ENCODE measurements at places on chromosomes 6 and 20.

GRCh38 chr6:52707963-52708680 lies 37.2 kb downstream of the TMEM14A start:
- no peak for DNase-seq

- DNase-seq, result no peak
Observed at GRCh38 chr6:34476447-34476846, 10.6 kb downstream of the PACSIN1 start.

GRCh38 chr6:144315981-144316861 lies 31.1 kb downstream of the UTRN start:
- no peak for DNase-seq

GRCh38 chr6:154427446-154427845 lies 70.8 kb upstream of the IPCEF1 start:
- DNase-seq, result no peak

DNA sequence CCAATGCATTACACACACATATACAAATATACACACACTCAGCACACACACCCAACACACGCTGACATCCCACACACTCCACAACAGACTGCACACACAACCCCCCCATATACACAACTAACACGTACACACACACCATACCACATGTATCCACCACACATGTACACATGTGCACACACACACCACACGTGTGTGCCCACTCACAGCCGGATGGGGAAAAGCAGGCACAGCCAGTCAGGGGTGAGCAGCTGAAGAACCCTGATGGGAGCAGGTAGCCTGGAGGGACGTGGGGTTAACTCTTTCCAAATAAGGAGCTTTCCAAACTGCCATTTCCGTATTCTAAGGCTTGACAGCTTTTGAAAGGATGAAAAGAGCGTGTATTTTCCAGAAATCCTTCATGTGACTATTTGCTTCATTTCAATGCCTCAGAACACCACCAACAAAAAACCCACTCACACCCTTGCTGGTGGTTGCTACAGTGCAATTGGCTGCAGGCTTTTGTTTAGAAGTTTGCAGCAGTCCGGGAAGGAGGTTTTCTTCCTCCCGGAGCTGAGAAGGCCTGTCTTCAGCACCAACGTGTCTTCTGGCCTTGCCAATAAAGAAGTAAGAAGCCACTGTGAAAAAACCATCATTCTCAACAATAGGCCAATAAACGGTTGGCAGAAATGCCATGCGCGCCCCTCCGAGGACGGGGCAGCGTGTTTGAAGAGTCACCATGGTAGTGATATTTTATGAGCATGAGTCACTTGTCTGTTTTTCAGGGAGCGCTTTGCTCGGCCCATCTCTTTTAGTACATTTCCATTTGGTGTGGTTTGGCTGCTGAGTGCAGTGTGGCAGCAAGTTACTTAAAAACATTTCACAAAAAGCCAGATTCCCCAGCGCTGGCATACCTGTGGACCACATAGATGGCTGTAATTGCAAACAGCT lies 131.3 kb upstream of the GMDS start:
- DNase-seq, result no peak

DNA sequence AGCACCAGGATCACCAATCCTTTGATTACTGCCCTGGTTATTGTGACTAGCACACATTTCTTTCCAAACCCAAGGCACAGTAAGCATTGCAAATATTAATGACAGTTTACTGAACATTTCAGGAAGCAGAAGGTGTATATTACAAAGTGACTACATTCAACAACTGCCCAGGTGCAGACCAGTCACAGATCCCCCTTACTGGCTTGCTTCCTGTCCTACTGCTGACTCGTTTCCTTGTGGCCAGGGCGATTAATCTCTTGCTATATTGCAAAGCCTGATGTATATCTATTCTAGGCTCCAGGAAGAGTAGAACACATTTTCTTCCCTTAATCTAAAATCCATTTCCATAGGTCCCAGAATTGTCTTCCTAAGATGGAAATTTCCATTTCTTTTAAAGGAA lies 77.2 kb upstream of the EPHA7 start:
- no peak for DNase-seq

- no peak for DNase-seq
Observed at GRCh38 chr6:40844246-40844645, 194.8 kb downstream of the UNC5CL start.

DNA sequence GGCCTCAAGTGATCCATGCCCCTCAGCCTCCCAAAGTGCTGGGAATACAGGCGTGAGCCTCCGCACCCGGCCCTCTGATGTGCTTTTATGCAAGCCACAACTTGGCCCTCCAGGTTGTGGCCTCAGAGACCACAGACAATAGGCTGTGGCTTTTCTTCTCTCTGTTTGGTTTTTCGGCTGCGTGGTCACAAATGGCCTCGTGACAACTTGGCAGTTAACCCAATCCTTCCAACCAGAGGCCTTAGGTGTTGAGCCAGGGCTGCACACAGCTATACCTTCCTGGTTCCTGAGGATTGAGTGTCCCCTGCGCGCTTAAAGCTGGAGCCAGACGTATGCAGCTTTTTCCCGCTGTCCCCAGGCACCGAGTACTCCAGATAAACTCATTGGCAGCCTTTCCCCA lies 6.3 kb upstream of the TGM3 start:
- DNase-seq, result no peak

GRCh38 chr6:150877928-150878327 lies 12.4 kb downstream of the MTHFD1L start:
- no peak for DNase-seq

GRCh38 chr6:109678240-109678639 lies 12.8 kb downstream of the AK9 start:
- DNase-seq, result no peak

DNA sequence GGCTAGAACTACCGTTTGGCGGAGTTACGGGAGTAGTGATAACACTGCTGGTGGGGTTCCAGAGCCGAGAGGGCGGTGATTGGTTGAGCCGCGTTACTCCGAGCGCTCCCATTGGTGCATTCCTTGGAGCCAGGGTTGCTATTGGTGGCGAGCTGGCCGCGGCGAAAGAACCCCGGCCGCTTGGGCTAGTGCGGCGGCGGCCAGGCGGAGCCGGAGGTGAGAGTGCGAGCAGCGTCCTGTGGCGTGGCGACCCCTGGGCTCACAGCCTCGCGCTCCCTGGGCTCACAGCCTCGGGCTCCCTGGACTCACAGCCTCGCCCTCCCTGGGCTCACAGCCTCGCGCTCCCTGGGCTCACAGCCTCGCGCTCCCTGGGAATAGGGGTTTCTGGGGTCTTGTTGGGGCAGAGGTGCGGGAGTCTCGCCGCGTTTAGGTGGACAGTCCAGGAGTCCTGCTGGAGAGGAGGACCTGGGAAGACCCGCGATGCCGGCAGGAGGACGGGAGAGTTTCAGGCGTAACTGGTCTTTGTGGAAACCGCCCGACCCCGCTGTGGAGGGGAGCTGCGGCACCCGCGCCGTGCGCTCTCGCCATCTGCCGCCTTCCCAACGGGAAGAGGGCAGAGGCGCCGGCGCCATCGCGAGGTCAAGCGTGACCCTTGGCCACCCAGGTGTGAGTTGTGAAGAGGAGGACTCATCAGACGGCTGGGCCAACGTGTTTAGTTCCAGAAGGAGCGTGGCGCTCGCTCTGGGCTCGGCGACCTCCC lies 12.2 kb downstream of the PRDM13 start:
- no peak for DNase-seq

DNA sequence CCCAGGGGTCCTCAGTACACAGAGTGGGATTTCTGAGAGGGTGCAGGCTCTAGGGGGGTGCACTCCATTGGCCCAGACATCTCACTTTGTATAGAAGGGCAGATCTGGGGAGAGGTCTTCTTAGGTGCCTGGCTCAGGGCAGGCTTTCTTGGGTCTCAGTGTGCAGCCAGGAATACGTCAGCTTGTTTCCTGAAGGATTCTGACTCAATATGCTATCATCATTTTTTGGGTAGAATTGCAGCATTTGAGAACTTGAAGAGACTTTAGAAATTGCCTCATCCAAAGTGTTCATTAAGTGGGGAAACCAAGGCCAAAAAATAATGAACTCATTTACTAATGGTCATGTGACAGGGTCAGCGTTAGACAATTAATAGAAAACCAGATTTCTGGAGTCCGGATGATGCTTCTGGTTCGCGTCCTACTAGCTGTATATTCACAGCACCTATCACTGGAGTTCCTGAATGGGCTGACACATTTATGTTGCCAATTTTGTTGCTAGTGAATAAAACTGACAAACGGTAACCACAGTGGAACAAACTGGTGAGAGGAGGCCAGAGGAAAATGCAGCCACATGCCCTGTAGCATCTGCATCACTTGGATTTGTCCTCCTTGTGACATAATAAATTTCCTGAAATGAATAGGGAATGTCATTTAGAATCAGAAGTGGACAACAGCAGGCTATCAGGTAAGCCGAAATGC lies 238.9 kb downstream of the TBC1D7 start:
- DNase-seq, result no peak

DNA sequence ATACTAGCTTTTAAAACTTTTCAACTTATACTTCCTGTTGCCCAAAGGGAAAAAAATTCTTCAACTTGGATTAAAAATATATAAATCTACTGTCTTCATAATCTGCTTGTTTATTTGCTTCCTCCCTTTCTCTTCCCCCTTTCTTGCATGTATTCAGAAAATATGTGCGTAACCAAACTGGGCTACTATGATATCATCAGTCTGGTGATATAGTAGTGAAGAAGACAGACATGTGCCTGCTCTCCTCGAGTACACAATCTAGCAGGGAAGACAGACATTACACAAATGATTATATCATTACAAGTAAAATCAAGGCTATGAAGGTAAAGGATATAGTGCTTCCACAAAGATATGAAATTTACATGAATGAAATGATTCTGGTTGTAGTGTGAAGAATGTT lies 31.0 kb downstream of the IBTK start:
- DNase-seq, result no peak

DNA sequence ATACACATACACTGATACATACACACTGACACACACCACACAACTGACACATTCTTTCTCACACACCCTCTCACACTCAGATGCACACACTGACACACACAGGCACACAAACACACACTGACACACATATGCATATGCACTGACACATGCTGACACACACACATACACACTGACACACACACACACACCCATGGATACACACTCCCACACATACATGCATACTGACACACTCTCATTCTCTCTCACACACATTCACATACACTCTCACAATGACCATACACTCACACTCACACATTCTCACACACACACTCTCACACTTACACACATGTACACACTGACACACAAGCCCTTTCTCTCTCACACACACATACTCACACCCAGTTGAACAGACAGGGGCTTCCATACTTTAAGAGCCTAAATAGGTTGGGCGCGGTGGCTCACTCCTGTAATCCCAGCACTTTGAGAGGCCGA lies 236.4 kb downstream of the LRFN2 start:
- DNase-seq, result no peak

DNA sequence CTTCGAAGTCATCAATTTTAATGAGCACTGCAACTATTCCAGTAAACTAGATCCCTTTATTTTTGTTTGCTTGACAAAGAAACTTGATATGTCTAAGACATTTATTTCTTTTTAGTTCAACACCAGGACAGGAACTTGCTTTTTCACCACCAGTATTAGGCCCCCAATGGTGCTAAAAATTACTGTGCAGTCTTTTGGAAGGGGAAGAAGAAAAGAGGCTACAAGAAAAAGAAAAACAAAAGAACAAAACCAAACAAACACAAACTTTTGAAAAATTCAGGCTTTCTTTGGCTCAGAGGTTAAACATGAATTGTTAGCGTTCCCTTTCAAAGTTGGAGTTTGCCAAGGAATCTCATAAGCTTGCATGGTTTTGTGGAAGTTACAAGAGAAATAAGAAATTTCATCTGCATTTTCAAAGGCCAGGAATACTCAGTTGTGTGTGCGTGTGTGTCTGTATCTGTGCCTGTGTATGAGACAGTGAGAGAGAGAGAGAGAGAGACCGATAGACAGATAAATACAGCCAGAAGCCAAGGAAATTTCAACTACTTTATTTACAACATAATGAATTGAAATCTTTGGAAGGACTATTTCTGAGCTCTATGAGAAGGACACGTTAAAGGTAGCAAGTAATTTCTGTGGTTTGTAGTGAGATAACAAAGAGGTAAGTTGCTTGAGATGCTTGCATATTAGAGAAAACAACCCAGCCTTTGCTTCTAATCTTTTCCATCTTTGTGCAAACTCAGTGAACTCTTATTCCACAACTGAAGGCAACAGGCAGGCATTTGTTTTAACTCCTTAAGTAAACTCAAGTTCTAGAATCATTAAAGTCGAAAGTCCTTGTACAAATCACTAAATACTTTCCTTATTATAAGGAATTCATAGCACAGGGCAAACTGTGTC lies 171.0 kb upstream of the CITED2 start:
- DNase-seq, result no peak

DNA sequence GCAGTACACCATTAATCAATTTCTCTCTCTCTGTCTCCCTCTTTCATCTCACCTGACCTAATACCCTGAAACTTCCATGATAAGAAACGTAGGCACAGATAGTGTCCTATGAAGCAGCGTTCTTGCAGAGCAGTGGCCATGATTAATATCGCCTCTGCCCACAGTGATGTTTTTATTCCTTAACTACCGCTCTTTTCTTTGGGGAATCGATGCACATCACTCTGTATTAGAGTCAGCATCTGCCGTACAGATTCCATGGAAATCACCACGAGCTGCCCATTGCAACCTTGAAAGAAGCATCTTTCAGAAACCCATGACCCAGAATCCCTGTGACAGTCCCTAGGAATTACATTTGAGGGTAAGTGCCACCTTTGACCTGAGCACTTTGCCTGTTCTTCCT lies 152.0 kb upstream of the ECI2 start:
- DNase-seq, result no peak

DNA sequence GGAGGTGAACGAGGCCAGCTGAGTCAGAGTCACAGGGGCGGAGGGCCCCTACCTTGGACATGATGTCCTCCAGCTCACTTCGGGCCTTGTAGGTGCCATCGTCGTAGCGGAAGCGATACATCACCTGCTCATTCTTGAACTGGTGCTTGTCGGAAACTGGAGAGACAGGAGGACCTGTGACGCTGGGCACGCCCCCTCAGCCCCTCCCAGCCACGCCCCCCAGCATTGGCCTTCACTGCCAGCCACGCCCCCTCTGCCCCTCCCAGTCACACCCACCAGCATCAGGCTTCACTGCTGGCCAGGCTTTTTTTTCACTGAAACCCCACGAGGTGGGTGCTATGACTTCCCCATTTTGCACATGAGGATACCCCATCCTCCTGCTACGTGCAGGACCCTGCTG lies 148.2 kb downstream of the PREX1 start:
- no peak for DNase-seq

DNA sequence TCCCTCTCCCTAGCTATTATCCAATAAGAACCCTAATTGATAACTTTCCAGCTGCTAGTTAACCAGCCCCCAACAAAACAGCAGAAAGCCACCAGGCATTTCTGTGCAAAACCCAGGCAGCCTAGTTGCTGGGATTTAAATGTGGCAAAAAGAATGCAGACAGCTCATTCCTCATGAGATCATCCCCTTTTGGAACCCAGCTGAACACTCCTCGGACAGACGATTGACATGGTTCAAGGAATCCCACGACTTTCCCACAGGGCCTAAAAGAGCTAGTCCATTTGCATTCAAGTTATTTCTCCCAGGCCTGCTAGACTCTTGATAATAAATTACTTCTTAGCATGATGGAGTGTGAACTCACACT lies 24.0 kb downstream of the JAG1 start:
- DNase-seq, result no peak
